ENCODE measurements at places on chromosomes 13 and 19.

- DNase-seq, result peak; percentile 90
Observed at GRCh38 chr13:50911937-50912795, 2.6 kb downstream of the RNASEH2B start.

DNA sequence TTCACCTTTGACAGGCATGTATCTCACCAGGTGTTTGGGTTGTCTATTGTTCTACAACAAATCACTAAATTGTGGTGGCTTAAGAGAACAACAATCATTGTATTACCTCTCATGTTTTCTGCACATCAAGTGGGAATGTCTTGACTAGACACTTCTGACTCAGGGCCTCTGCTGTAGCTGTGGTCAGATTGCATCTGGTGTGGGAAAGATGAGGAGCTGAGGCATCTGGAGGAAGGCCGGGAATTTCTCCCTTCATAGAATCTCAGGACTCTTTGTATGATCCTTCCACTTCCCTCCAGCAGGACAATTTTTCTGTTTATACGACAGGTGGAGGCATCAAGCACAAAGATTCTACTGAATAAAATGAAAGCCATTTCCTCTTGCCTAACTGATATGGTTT, 511.8 kb upstream of the NBEA start:
- no peak for DNase-seq

- no peak for DNase-seq
Observed at GRCh38 chr13:38264363-38265131, 85.1 kb upstream of the UFM1 start.

DNA sequence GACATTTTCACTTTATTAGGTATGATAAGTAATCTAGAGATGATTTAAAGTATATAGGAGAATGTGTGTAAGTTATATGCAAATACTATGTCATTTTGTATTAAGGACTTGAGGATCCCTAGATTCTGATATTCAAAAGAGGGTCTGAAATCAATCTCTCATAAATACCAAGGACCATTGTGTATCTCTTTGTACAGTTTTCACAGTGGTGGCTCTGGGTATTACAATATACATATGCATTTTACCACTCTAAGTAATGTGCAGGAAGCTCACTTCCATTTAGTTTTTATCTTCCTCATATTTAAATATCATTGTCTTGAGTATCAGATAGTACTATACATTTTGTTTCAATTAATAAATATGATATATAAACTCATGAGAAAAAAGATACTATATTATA, 862.6 kb upstream of the PCDH20 start:
- no peak for DNase-seq

GRCh38 chr13:79780240-79780639, 299.3 kb downstream of the NDFIP2 start:
- DNase-seq, result no peak

DNA sequence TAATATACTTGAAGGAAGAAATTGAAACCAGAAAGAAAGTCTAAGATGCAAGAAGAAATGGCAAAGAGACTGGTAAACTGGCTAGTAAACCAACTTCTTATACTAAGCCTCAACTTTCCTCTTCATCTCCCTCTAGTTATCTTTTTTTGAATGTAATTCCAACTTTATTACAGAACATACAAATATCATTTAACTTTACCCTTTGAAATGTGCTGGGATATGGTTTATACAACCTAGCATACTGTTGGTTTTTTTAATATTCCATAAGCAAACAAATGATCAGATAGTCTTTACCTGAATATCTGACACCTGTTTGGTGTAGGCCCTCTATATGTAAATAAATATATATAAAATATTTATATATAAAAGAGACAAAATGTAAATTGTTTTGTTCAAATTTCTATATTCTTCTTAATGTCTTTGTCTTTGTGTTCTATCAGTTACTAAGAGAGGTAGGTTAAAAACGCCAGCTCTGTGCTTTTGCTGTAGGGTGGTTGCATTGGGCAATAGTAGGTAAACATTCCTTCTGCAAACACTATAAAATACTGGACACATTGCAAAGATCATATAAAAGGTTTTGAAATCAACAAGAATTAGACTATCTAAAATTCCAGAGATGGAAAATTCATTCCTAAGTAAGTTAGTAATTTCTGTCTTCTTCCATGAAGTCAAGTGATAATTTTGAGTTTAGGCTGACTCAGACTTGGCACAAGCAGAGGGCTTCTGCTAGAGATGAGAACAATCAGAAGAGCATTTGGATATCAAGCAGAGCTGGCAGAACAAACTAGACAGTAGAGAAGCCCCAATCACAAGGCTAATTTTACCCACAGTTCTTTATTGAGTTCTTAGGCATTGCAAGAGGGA, 383.3 kb downstream of the RFC3 start:
- no peak for DNase-seq

DNA sequence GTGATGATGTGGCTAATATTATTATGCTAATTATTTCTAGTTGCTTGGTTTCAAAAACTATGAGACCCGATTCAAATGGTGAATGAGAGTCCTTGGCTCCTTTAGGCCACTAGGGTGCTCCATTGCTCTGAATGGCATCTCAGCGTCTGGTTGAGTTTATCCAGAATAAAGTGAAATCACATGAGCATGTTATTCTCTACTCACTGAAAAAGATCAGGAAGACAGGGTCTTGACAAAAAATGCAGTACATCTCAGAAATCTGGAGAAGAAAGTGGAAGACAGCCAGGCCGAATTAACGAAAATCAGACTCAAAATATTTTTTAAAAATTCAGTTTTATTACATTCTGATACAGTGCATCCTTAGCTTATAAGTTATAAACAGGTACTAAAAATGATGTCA, 516.2 kb downstream of the MYO16 start:
- DNase-seq, result no peak

- DNase-seq, result no peak
Observed at GRCh38 chr19:54817670-54818536, 1.6 kb downstream of the KIR3DL1 start.

GRCh38 chr13:97001636-97002035, 7.4 kb upstream of the OXGR1 start:
- DNase-seq, result no peak

- no peak for DNase-seq
Observed at GRCh38 chr13:97913206-97913605, 40.3 kb upstream of the IPO5 start.

GRCh38 chr13:25247360-25247759, 39.9 kb downstream of the MTMR6 start:
- no peak for DNase-seq

DNA sequence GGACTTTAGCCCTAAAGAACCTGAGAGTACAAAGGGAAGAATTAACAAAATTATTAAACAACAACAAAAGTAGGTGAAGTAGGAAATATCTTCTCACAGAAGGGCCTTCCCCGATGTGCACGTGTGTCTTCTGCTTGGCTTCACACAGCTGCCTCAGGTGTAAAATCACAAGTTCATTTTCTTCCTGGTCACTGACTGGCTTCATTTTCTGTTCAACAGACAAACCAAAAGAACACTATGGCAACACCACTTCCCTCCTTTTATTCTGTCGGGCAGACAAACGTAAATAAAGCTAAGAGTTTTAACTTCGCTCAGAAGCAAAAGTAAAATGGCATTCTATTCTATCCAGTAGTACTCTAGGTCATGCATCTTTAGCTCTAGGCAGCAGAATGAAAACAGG, 140.9 kb downstream of the TBC1D4 start:
- no peak for DNase-seq

DNA sequence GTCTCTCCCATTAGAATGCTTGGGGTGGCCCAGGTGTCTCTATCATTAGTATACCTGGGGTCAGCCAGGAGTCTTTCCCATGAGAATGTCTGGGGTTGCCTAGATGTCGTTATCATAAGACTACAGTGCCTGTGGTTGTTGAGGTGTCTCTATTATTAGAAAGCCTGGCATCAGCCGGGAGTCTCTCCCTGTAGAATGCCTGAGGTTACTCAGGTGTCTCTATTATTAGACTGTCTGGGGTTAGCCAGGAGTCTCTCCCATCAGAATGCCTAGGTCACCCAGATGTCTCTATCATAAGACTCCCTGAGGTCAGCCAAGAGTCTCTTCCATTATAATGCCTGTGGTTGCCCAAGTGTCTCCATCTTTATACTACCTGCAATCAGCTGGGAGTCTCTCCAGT, 1541.1 kb downstream of the UQCRFS1 start:
- no peak for DNase-seq

DNA sequence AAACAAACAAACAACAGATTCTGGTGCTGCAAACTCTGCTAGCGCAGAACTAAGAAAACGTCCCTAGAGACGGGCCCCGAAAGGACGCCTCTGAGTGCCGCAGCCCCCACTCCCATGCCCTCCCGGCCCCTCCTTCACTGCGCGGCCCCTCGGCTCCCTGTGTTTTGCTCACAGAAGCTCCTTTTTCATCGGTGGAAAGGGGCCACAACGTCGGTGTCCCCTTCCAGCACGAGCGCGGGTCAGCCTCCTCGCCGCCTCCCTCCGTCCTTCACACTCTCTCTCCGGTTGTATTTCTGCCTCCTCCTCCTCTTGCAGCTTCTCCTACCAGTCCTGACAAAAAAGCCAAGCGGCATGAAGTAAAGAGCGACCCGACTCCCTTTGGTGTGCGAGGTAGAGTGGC, 14.8 kb upstream of the F7 start:
- no peak for DNase-seq

DNA sequence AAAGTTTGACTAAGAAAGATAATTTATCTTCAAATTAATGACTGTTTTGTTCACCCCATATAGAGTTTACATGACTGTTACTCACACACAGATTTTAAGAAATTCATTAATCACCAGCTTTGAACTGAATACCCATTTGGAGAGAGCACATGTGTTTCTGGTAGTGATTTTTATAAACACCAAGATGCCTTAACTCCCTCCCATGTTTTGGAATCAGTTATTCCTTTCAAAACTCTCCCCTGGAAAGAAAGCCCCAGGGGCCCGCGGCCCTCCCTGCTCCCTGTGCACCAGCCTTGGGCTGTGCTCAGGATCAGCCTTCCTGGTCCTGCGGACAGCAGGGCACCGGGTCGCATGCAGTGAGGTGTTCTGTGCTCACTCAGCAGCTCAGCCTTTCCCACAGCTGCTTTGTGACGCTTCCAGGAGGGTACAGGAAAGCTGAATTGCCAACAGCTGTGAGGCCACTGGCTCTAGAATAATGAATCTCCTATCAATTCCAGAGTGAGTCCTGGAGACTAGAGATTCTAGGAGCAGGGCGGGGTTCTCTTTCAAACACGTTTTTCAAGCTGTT, 483.2 kb downstream of the EFNB2 start:
- no peak for DNase-seq

DNA sequence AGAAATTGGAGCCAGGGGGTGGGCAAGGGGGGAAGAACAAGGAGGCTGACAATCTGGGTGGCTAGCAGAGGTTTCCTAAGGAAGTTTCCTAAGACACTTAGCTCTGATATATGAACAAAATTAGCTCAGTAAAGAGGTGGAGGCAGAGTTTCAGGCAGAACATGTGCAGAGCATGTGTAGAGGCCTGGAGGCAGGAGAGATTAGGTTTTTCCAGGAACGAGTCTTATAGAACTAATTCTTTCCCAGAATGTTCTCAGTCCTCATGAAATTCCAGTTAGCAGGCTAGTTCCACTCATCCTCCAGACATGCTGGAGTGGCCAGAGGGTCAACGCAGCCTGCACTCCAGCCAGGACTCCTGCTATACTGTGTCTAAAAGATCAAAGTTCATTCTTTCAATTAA, 184.7 kb downstream of the LACC1 start:
- DNase-seq, result no peak

DNA sequence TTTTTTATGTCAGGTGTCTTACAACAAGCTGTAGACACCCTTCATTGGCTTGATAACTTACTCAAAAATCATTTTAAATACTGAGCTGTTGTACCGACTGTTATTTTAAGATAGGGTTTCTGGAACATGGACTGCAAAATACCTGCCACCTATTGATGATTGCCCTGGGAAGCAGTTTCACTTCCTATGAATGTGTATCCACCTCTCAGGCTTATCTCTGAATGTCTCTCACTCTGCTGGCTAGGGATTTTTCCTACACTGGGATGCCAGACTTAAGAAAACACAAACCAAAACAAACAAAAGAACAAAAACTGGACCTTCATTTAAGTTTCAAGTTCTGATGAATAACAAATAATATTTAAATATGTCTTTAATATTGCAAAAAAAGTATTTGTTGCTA, 663.7 kb downstream of the EFNB2 start:
- DNase-seq, result no peak

- DNase-seq, result peak; percentile 47
Observed at GRCh38 chr19:46746281-46747057, at the start of gene STRN4. Gene STRN4 (minus strand): TSS chr19:46746450. CDS start chr19:46746430, 20 bp downstream.

- DNase-seq, result no peak
Observed at GRCh38 chr13:20684546-20684945, 19.0 kb upstream of the IL17D start.

- DNase-seq, result no peak
Observed at GRCh38 chr19:35908973-35909683, 1.0 kb upstream of the TYROBP start.

DNA sequence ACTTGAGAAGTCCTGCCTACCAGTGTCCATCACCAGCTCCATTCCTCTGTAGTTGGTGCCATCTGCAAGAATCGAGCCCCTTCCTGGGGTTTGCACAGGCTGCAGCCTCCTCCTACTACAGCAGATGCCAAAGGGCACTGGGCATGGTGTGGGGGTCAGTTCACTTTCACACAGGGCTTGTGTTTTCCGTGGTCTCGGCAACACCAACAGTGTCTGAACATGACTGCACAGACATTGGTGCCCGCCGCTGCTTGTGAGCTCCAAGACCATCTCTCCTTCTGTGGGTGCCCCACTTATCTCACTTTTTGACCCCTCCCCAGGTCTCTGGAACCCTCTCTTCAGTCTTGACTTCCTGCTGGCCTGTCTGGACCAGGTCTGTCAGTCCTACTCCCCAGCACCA, 15.2 kb downstream of the ZNF446 start:
- DNase-seq, result no peak

DNA sequence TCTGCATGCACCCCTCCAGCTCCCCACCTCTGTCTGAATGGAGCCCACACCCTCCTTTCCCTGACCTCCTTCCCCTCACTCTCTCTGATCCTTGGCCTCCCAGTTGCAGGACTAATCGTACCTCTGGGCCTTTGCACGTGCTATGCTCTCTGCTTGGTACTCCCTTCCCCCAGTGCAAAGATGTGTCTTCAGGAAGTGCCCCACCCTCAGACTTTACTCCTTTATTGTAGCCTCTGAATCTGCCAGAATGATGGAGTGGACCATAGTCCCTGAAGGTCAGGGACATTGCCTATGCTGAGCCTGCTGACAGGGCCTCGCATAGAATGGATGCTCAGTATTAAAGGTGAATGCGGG, 1.3 kb upstream of the JUND start:
- no peak for DNase-seq

GRCh38 chr13:21008026-21008425, 53.4 kb downstream of the LATS2 start:
- DNase-seq, result no peak
